ENCODE measurements at places on chromosomes 4 and X. TPM values are rescaled to one million over a fixed set of nuclear protein-coding genes. Genes with fewer than 3 reads are reported as not detected.
A peak's percentile ranks its signal among the peaks of the same experiment; 100 is the strongest.

DNA sequence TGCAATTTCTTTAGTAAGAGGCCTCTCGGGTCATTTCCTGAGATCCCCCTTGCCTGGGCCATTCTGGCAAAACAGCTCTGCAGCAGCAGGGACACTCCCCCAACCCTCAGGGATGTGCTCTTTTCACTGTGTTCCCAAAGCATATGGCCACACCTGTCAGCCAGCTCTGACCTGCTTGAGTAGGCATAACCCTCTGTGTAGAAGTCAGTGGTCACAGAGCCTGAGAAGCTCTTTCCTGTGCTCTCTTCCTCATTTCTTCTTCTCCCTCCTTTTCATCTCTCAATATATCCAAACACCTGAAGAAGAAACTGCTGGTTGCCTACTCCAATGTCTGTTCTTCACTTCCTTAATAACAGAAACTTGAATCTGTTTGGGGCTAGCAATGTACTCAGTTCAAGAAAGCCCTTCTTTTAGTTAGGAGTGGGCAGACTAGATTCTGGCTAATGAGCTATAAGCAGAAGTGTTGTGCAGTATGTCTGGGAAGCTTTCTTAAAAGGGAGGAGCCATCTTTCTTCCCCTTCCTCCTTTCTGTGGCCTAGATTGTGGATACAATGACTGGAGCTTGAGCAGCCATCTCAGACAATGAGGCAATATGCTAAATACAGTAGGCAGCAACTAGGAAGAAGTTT, 73.3 kb downstream of the PRPS1 start:
- DNase-seq = no peak

DNA sequence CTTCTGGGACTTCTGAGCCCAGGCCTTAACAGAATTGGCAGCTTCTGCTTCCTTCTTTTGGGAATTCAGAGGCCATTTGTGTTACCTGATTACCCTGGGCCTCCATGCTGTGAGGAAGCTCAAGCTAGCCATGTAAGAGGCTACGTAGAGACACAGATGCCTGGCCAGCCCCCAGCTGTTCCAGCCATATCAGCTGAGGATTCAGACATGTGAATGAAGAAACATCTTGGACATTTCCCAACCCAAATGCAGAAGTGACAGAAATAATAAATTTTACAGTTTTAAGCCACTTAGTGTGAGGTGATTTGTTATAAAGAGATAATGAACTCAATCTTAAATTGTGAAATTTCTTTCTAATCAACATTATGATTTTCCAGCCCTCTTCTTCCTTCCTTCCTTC, 18.7 kb upstream of the ZNF827 start:
- DNase-seq = peak; percentile 45

Gene FAM241A
- total RNA-seq = 5.0 TPM

Gene PCDH10
- total RNA-seq = 0.71 TPM

Gene ATOH1
- not detected for total RNA-seq
